ENCODE measurements at places on chromosomes 7 and 10. TPM values are rescaled to one million over a fixed set of nuclear protein-coding genes. Genes with fewer than 3 reads are reported as not detected.

GRCh38 chr7:125547505-125547904 lies 617.9 kb upstream of the POT1 start:
- no peak for DNase-seq

HMX2 gene
- not detected for total RNA-seq

NUTM2B gene
- 0.51 TPM for total RNA-seq

GRCh38 chr10:98808282-98808892 lies 361.7 kb upstream of the HPS1 start:
- no peak for DNase-seq

- peak; percentile 29 for DNase-seq
Observed at GRCh38 chr10:13414855-13415254, 66.8 kb upstream of the SEPHS1 start.

DNA sequence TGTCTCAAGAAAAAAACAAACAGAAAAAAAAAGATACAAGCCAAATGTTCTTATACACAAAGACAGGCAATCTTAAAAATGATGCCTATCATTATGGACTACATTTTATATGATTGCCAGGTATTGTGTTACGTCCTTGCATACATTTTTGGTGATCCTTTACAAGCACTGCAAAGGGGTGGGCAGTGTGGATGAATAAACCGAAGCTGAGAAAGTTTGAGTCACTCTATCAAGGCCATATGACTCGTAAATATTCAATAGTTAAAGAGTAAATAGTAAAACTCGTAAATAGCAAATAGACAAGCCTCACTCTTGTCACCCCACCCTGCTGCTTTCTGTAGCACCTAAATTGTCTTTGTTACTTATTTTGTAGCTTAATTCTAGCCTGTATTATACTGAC lies 326.2 kb downstream of the FRMD4A start:
- DNase-seq = no peak

GBX1 gene
- total RNA-seq = not detected

- DNase-seq = peak; percentile 24
Observed at GRCh38 chr10:123136806-123137642, 1.3 kb downstream of the HMX3 start.

SEMA3D gene
- total RNA-seq = 12.1 TPM

TAS2R5 gene
- 1.0 TPM for total RNA-seq

GRCh38 chr7:97016381-97017191 lies 8.0 kb downstream of the DLX5 start:
- no peak for DNase-seq

SAP25 gene
- not detected for total RNA-seq

PIP gene
- not detected for total RNA-seq

GRCh38 chr10:110548002-110548401 lies 19.5 kb upstream of the SMC3 start:
- no peak for DNase-seq

DNA sequence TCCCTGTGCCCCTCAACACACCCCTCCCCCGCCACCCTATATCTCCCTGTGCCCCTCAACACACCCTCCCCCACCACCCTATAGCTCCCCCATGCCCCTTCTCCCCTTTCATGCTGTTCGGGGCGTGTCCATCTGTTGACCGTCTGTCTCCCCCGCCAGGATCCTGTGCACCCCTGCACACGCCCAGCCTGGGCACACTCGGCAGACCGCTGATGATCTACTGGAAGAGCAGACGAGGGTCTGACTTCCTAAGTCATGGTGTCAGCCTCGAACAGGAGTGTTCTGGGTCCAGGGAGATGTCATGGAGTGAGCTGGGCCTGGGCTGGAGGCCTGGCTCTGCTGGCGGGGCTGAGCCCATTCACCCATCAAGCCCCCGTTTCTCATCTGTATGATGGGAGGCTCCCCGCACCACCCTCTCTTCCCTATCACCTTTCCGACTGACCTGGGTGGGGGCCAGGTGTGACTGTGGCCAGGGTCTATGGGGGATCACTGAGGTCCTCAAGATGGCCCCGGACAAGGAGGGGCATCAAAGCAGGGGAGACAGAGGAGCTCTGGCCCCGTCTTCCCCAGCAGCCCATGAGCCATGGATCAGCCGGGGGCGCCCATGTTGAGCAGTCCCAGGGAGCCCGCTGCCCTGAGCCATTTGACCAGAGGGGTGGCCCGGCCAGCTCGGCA lies 48.3 kb downstream of the PDGFA start:
- DNase-seq = no peak

GRCh38 chr10:98244586-98244985 lies 23.4 kb downstream of the LOXL4 start:
- no peak for DNase-seq

DNA sequence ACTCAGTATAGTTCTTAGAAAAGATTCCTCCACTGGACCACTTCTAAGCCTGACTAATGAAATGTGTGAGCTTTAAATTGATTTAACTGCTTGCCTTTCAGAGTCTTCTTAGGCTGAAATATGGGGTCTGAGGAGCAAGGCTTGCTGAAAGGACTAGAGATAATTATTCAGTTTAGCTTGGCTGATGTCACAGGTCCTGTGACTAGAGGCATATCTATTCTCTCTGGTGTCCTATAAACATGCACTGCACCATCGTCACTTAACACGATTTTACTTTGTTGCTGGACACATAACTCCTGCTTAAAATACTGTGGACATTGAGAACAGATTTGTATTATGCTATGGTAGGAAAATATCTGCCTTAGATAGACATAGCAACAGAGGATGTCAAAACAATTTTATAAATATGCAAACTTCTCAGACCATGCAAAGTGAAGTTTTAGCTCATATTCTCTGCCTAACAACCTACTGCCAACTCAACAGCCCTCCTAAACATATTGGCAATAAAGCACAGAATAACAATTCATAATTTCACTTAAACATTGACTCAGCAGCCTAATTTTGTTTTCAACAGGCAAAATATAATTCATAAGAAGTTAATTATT lies 80.2 kb downstream of the RNF133 start:
- no peak for DNase-seq

All from fibroblast of lung (primary cell).